ENCODE measurements at places on chromosomes 7 and 10.

DNA sequence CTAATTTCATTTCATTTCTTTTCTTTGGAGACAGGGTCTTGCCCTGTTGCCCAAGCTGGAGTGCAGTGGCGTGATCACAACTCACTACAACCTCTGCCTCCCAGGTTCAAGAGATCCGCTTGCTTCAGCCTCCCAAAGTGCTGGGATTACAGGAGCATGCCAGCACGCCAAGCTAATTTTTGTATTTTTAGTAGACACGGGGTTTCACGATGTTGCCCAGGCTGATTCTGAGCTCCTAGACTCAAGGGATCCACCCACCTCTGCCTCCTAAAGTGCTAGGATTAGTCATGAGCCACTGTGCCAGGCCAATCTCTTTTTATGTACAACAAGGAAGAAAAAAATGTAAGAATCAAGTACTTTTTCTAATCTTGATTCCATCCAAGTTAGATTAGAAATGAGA is 10.7 kb upstream of the KMT2E start:
- H3K27me3 ChIP-seq, result no peaks in the 10 kb centered on the region
- peaks cover 62% of the 10 kb centered on the region for H3K4me1 ChIP-seq
- peak; percentile 76 for DNase-seq
- H3K4me3 ChIP-seq, result no peak overlapping the region
- H3K36me3 ChIP-seq, result no peaks in the 10 kb centered on the region

GRCh38 chr10:55491712-55492111 is 690.7 kb upstream of the PCDH15 start:
- no peaks in the 10 kb centered on the region for H3K27me3 ChIP-seq
- DNase-seq, result no peak
- H3K27ac ChIP-seq, result no peak overlapping the region
- no peaks in the 10 kb centered on the region for H3K4me1 ChIP-seq
- no peaks in the 10 kb centered on the region for H3K36me3 ChIP-seq

- peaks cover 3% of the 10 kb centered on the region for H3K4me1 ChIP-seq
- no peak overlapping the region for H3K27ac ChIP-seq
- DNase-seq, result no peak
- no peak overlapping the region for H3K4me3 ChIP-seq
- H3K27me3 ChIP-seq, result no peaks in the 10 kb centered on the region
Observed at GRCh38 chr10:84522612-84523462, 194.4 kb downstream of the CCSER2 start.

- no peak overlapping the region for H3K27ac ChIP-seq
- H3K36me3 ChIP-seq, result no peaks in the 10 kb centered on the region
- H3K4me3 ChIP-seq, result no peak overlapping the region
Observed at GRCh38 chr7:133796782-133797745, 330.1 kb upstream of the LRGUK start.

DNA sequence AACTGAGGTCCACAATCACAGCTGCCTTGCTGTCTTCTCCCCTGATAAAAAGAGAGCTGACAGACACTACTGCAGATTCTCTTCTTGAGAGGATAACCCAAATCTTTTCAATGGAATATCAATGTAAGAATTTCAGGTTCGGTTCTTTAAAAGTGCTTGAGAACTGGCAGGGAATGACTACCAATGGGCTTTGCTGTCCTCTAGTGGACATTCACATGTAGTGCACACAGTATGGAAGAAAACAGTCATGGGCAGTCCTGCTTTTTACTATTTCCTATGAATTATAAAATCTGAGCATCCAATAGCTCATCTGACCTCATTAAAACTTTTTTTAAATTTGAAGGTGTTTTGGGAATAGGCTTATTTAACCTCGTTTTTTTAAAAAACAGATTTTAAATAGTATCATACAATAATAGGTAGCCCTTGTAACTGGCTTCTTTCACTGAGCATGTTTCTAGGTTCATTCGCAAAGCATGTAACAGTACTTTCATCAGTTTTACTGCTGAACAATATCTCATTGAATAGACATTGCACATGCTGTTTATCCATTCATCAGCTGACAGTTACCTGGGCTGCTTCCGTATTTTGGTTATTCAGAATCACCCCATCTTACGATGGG is 18.3 kb downstream of the FZD9 start:
- no peaks in the 10 kb centered on the region for H3K27me3 ChIP-seq
- no peak for DNase-seq
- no peaks in the 10 kb centered on the region for H3K4me1 ChIP-seq

GRCh38 chr7:35463176-35463700 is 209.3 kb upstream of the TBX20 start:
- DNase-seq, result no peak
- H3K4me1 ChIP-seq, result no peaks in the 10 kb centered on the region
- no peaks in the 10 kb centered on the region for H3K36me3 ChIP-seq
- no peaks in the 10 kb centered on the region for H3K27me3 ChIP-seq
- H3K4me3 ChIP-seq, result no peak overlapping the region
- H3K27ac ChIP-seq, result no peak overlapping the region

GRCh38 chr7:12709726-12710502 is 22.5 kb downstream of the ARL4A start:
- DNase-seq, result no peak
- no peaks in the 10 kb centered on the region for H3K36me3 ChIP-seq
- H3K4me3 ChIP-seq, result no peak overlapping the region
- H3K27ac ChIP-seq, result peak overlapping the region; percentile 18
- H3K27me3 ChIP-seq, result no peaks in the 10 kb centered on the region
- H3K4me1 ChIP-seq, result peaks cover 9% of the 10 kb centered on the region

GRCh38 chr10:68595513-68595912 is 35.4 kb downstream of the TET1 start:
- H3K27me3 ChIP-seq, result no peaks in the 10 kb centered on the region
- no peak overlapping the region for H3K4me3 ChIP-seq
- peaks cover 17% of the 10 kb centered on the region for H3K4me1 ChIP-seq
- no peaks in the 10 kb centered on the region for H3K36me3 ChIP-seq
- DNase-seq, result no peak
- H3K27ac ChIP-seq, result no peak overlapping the region

DNA sequence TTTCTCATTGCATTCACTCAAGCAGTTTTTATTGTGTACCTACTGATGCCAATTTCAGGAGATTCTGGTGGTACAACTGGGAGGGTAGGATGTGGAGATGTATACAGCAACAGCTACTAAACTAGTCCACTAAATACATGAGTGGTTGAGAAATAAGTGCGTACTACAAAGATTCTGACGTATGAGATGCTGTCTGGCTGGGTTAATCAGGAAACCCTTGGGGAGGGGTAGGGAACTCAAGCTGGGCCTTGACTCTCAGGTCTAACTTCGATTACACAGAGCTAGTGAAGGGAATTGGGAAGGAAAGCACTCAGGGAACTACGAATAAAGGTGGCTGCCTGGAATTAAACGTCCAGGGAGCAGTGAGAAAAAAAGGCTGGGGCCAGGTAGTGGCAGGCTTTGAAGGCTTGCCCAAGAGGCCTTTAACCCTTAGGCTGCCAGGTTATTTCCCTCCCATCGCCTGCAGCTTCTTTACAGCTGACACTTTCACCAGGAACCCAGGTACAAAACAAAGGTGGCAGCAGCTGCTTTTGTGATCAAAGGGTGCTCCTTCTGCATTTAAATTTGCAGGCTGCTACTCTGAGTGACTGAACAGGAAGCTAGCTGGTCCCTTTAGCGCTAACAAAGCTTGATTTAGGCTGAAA is 3.2 kb downstream of the MMS19 start:
- peaks cover 38% of the 10 kb centered on the region for H3K4me1 ChIP-seq
- no peak overlapping the region for H3K4me3 ChIP-seq
- peak overlapping the region; percentile 48 for H3K27ac ChIP-seq
- no peaks in the 10 kb centered on the region for H3K36me3 ChIP-seq

DNA sequence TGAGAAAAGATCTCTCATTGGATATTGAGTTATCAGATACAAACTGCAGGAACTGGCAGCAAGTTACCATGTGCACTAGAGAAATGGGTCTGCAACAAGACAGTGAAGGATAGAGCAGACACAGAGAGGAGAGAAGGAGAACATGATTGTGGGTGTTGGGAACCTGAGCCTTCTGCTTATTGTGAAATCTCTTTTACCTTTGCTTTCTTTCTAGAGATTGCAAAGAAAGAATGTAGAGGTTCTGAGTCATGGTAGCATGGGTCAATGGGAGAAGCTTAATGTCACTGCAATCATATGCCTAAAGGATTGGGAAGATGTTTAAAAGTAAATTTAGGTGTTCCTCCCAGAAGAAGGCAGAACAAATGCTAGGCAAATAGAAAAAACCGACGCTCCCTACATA is 821.4 kb downstream of the CCSER2 start:
- no peak overlapping the region for H3K4me3 ChIP-seq
- no peaks in the 10 kb centered on the region for H3K36me3 ChIP-seq
- H3K4me1 ChIP-seq, result peaks cover 31% of the 10 kb centered on the region
- DNase-seq, result no peak

GRCh38 chr7:143015926-143016490 is 10.9 kb downstream of the OR9A2 start:
- no peak for DNase-seq
- no peaks in the 10 kb centered on the region for H3K36me3 ChIP-seq
- no peak overlapping the region for H3K4me3 ChIP-seq
- H3K4me1 ChIP-seq, result peaks cover 34% of the 10 kb centered on the region

DNA sequence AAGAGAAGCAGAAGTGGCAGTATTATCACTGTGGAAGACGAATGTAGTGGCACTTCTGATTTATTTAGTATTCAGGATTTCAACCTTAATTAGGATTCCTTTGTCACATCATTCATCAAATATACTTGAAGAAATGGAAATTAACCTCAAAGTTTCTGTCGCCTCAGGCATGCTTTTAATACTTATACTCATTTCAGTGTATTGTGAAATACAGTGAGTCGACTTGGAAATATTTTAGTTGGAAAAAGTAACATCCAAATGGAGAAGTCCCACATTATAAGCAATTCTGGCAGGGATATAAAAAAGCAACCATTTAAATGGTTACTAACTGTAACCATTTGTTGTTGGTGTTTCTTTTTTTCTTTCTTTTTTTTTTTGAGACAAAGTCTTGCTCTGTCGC is 648.8 kb downstream of the ARL4A start:
- H3K4me3 ChIP-seq, result no peak overlapping the region
- no peaks in the 10 kb centered on the region for H3K36me3 ChIP-seq
- no peaks in the 10 kb centered on the region for H3K4me1 ChIP-seq
- H3K27ac ChIP-seq, result no peak overlapping the region

GRCh38 chr10:102354451-102354850 is 41.1 kb upstream of the NFKB2 start:
- H3K27ac ChIP-seq, result no peak overlapping the region
- DNase-seq, result no peak
- H3K4me1 ChIP-seq, result no peaks in the 10 kb centered on the region

DNA sequence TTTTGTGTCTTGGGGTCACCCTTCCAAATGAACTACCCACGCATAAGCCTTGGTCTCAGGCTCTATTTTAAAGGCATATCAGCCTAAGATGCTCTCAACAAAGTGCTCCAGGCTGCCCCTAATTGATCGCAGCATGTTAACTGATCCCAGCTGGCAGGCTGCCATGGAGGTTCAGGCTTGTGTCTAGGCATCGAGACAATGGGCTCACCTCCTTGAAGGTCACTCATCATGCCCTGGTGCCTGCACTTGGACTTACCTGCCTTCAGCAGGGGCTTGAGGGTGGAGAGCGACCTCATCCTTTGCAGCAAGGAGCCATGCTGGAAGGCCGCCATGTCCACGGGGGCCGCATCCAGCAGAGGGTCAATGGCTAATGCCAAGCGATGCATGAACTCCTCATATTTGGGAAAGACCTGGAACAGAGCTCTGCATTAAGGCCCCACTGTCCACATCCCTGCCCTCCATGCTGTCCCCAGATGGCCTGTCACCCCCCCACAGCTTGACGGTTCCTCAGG is 17.8 kb downstream of the PYROXD2 start:
- H3K36me3 ChIP-seq, result peaks cover 4% of the 10 kb centered on the region
- no peak for DNase-seq
- H3K27me3 ChIP-seq, result no peaks in the 10 kb centered on the region
- H3K4me1 ChIP-seq, result peaks cover 4% of the 10 kb centered on the region

- H3K36me3 ChIP-seq, result no peaks in the 10 kb centered on the region
- no peak for DNase-seq
- peak overlapping the region; percentile 54 for H3K4me3 ChIP-seq
- peaks cover 25% of the 10 kb centered on the region for H3K4me1 ChIP-seq
Observed at GRCh38 chr7:7970531-7971307, 2.1 kb downstream of the GLCCI1 start.

DNA sequence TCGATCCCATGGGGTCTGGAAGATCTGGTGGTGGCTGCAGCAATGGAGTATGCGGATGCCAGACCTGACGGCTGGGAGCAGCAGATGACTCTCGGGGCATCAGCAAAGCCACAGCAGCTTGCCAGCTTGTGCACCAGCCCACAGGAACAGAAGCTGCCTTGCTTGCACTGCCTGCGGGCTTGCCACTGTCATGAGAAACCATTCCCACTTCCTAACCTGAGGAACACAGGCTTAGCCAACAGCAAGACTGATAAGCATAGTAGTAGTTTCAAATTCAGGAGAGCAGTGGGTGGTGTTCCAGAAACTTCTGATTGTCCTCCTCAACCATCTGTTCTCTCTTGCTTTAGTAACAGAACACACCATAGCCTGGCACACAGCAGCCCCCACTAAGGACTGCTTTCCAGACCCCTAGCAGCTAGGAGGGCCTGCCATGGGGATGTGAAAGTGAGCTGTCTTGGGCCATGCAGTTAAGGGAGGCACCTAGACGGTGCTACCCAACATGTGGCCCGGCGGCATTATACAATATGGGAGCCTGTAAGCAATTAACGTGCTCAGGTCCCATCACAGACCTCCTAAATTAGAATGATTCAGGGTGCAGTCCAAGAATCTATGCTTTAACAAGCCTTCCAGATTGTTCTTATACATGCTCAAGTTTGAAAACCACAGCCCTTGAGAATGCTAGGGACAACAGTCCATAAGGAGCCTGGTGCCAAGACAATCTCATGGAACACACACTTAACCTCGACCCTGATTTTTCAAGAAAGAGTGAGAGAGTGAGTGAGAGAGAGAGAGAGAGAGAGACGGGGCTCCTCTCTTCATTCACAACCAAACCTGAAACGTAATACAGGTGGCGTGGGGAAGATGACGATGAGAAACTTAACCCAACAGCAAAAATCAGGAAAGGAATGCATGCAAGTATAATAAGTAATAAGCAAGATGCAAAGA is 7.1 kb downstream of the ANXA11 start:
- H3K36me3 ChIP-seq, result no peaks in the 10 kb centered on the region
- H3K27me3 ChIP-seq, result no peaks in the 10 kb centered on the region
- DNase-seq, result no peak
- peaks cover 73% of the 10 kb centered on the region for H3K4me1 ChIP-seq
- H3K27ac ChIP-seq, result peak overlapping the region; percentile 29
- H3K4me3 ChIP-seq, result no peak overlapping the region

GRCh38 chr10:67284589-67284988 is 358.8 kb downstream of the LRRTM3 start:
- no peaks in the 10 kb centered on the region for H3K4me1 ChIP-seq
- no peaks in the 10 kb centered on the region for H3K27me3 ChIP-seq
- DNase-seq, result no peak

DNA sequence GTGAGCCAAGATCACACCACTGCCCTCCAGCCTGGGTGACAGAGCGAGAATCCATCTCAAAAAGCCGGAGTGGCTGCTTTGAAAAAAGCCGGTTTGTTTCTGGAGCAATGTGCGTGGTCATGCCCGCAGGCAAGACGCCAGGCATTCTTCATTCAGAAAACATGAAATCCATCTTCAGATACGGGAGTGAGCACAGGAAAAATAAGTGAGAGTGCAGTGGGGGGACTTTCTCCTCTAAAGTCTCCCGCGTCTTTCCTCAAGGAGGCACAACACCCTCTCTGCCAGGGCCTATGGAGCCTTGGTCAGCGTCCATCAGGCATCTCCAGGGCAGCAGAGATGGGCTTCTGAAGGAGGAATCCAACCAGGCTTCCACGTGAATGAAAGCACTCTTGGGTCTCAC is 62.3 kb upstream of the DGKI start:
- peaks cover 16% of the 10 kb centered on the region for H3K4me1 ChIP-seq
- no peaks in the 10 kb centered on the region for H3K27me3 ChIP-seq
- peak; percentile 42 for DNase-seq

- no peak overlapping the region for H3K27ac ChIP-seq
- H3K4me1 ChIP-seq, result no peaks in the 10 kb centered on the region
- H3K4me3 ChIP-seq, result no peak overlapping the region
- H3K27me3 ChIP-seq, result no peaks in the 10 kb centered on the region
Observed at GRCh38 chr10:9860045-9860444, 1157.6 kb upstream of the CELF2 start.

Measured in thyroid gland (tissue), 4 donors.